Globus pallidus (tissue), 1 donor: ENCODE measurements at places on chromosomes 12 and 14.

DNA sequence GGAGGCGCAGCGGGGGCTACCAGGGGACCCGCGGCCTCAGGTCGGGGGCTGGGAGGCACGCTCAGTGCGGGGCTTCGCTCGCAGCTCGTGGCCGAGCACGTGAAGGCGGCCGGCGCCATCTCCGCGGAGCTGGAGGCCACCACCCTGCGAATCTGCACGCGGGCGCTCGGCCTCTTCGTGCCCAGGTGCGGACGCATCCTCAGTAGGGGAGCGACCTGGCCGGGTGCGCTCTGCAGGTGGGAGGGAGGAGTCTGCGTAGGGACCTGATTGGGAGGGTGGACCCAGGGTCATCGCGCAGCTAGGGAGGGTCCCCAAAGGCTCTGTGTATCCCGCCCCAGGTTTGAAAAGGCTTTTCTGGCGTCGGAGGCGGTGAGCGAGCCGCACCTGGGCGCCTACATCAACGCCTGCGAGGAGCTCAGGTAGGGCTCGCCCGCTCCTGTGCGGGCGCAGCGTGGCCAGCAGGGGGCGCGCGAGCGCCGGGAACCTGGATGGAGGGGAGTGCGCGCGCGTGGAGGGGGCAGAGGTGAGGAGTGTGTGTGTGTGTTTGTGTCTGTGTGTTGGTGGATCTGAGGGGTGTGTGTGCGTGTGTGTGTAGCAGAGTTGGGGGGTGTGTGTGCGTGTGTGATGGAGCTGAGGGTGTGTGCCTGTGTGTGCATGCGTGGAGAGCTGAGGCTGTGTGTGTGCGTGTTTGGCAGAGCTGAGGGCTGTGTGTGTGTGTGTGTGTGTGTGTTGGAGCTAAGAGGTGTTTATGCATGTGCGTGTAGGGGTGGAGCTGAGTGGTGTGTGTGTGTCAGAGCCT, 10.3 kb downstream of the EXOC3L4 start:
- no peak for DNase-seq

DNA sequence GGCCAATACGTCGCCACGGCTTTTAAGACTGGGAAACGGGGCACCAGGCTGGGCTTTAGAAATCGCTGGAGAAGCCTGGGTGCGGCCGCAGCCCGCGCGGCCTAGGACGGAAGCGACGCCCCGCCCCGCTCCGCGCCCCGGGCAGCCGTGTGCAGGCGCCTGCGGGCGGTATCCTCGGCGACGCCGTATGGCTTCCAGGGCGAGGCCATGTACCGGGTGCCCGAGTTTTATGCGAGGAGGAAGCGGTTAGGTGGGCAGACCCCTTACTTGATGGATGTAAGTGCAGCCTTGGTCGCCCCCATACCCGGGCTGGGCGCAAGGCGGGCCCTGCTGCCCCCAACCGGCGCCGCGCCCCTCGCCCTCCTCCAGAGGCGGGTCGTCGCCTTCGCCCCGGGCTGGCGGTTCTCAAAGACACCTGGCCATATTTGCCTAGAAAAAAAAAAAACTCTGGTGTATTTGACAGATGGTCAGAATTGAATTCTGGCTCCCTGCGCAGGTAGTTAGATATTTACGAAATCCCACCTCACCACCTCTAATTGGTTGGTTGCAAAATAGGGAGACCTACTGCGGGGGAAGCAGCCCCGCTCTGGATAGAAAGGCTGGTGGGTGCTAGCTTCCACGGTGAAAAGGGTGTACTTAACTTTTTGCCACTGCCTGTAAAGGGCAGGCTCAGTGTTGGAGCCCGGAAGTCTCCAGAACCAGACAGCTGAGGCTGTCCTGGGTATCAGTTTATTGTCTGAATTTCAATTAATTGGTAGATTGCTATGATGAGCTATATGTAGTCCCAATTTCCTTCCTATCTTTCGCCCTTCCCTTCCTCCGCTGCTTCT, at the start of gene PPP1R36:
PPP1R36 (plus strand) TSS at position 171 of the 830 bp plus-strand sequence; CDS start at position 208, 37 bp downstream.
- DNase-seq: peak; percentile 29

DNA sequence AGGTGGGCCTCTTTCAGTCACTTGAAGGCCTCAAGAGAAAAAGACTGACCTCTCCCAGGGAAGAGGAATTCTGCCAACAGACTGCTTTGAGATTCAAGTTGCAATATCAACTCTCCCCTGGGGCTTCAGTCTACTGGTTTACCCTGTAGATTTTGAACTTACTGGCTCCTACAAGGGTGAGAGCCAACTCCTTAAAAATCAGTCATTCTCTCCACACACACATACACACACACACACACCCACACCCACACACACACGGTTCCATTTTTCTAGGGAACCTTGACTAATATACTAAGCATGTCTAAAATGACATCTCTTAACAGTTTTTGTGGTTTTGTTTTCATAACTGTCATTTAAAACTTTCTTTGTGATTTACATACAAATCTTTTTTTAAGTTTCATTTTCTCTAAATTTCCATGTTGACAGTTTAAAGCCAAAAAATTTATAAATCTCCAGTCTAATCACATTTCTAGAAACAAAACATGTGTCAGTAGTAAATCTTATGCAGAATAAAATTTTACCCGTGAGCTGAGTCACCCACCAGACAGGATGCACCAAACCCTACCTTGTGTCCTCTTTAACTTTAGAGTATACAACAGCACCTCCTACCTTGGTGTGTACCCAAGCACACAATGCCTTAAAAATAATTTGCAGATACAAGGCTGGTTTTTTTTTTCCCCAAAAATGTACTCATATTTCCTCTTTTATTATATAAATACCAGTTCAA, 394.6 kb downstream of the AEBP2 start:
- no peak for DNase-seq

DNA sequence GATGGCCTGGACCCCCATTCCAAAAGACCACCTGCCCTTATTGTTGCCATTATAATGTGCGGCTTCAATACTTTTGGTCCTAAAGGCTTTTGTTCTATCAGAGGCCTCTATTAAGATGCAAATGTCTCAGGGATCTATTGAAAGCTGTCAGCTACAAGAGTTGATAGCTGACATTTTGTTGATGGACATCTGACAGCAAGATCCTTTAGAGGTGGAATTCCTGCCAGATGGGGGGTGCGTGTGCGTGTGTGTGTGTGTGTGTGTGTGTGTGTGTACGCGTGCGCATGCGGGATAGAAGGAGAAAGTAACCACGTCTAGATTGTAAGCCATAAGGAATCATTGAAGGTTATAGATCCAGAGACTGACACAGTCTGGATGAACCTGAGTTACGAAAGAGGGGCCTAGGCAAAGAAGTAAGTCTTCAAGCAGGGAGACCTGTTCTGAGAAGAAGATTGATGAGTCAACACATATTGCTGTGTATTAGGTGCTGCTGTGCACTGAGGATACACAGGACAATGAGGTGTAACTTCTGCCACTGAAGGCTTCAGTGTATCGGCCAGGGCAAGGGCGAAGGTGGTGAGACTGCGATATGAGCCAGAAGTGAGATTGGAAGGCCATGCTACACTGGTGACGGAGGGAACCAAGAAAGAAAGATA, 89.2 kb downstream of the PRMT8 start:
- DNase-seq: no peak

GRCh38 chr12:92332552-92332951, 186.9 kb upstream of the BTG1 start:
- DNase-seq: no peak

GRCh38 chr14:99119554-99120525, 152.2 kb downstream of the BCL11B start:
- DNase-seq: no peak

GRCh38 chr14:87868920-87869319, 124.1 kb downstream of the GALC start:
- DNase-seq: no peak

DNA sequence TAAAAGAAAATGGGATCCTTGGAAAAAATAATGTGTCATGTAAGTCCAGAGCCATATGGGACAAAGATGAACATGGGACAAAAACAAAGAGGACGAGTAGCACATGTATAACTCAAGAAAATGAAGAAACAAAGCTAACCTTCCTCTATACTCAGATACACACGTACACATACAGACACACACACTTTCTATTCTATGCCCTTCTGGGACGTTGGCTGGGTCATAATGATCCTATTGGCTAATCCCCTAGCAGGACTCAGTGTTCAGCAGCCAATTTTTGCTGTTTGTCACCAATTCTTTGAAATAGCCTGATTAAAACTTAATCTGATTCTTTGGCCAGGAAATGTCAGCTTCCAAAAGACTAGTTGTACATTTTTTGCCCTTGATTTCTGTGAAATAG, 189.4 kb upstream of the FOXG1 start:
- no peak for DNase-seq

- no peak for DNase-seq
These were observed 46.9 kb downstream of the C14orf132 start for GRCh38 chr14:96086032-96086431.

DNA sequence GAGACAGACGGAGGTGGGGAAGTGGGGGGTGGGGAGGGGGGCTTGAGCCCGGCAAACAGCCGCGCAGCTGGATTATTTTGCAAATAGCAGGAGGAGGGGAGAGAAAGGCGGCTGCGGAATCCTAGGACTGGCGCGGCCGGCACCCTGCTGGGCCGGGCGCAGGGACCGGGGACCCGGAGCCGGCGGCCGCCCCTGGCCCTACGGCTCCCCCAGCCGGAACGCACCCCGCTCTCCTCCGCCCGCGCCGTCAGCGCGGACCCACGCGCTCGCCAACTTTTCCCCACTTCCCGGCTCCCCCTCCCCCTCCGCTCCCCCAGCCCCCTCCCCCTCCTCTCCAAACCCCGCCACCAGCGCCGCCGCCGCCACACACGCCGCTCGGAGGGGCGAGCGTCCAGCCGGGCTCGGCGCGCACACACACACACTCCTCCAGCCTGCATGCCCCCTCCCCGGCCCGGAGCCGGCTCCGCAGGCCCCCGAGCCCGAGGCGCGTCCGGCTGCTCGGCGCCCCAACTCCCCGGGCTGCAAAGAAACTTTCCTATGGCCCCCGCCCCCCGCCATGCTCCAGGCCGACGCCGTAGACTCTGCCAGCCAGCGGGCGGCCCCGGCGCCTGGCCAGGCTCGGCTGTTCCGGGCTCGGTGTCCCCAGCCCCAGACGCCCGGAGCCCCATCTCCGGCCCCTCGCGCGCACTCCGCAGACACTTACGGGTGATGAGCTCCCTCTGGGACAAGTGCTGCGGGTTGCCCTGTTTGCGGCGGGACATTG, 1.4 kb downstream of the BCL11B start:
- no peak for DNase-seq

DNA sequence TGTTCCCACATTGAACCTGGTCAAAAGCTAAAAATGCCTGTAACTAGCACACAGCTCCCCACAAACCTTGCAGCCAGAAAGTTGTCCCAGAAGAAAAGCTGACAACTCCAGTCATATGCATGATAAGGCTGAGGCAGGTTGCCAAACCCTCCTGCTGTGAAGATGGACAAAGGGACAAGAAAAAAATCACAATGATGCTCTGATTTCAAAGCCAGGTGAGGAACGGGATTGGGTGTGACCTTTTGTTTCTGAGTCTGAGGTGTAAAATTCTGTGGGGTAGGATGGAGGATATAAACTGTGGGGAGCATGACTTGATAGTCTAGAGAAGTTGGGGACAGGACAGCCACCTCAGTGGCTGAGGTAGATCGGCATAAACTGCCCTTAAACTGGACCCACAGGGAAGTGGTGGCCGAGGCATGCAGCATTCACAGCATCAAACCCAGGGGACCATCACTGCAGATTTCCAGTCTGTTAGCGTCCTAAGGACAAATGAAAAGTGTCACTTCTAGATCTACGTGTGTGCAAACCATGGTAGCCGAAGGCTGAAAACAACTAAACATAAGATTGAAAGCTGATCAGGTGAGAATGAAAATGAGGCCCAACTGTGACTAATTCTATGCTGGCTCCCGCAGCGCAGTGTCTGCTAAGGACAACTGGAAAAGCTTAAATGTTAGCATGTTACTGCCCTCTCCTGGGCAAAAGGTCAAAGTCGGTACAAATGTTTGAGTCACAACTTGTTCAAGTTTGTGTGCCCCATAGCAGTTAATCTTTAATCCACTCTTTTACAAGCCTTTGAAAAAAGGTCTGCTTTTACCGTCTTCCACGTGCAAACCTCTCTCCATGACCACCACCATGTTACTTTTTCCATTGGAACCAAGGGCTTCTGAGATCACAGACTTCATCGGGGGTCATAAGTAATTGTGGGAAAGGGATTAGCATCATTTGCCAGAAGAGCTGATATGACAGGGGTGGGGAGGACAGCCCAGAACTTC, 39.8 kb downstream of the GRIN2B start:
- peak; percentile 43 for DNase-seq
